ENCODE measurements at places on chromosomes 13 and 19. TPM values are rescaled to one million over a fixed set of nuclear protein-coding genes. Genes with fewer than 3 reads are reported as not detected.

Gene CD33
- 2.1 TPM for total RNA-seq

Gene CACNG8
- not detected for total RNA-seq

DNA sequence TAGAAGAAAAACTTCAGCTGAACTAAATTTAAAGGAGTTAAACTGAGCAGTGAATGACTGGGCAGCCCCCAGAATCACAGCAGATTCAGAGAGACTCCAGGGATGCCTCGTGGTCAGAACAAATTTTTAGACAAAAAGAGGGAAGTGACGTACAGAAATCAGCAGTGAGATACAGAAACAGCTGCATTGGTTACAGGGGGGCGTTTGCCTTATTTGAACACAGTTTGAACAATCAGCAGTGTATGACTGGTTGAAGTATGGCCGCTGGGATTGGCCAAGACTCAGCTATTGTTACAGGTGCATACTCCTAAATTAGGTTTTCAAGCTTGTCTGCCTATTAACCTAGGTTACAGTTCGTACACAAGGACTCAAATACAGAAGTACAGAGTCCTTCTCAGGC lies 2.2 kb upstream of the SPRYD7 start:
- peaks cover 24% of the 10 kb centered on the region for H3K4me1 ChIP-seq
- H3K27ac ChIP-seq, result no peak overlapping the region
- H3K36me3 ChIP-seq, result no peaks in the 10 kb centered on the region
- no peak for DNase-seq
- no peaks in the 10 kb centered on the region for H3K27me3 ChIP-seq

DNA sequence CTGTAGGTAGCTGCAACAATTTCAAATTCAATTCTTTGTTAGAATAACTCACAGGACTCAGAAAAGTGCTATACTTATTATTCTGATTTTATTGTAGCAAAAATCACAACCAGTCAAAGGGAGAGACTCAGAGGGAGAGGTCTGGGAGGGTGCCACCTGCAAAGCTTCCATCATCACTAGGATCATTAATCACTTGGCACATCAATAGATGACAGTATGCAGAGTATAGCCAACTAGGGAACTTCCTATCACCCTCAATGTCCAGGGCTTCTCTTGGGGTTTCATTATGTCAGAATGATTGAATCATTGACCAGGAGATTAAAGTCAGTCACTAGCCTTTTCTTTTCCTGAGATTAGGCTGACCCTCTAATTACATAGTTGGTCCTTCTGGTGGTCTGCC lies 431.3 kb upstream of the ATXN8OS start:
- no peak for DNase-seq
- H3K36me3 ChIP-seq, result no peaks in the 10 kb centered on the region
- no peak overlapping the region for H3K4me3 ChIP-seq
- H3K27me3 ChIP-seq, result no peaks in the 10 kb centered on the region

All from suprapubic skin (tissue), 4 donors.